Hindlimb muscle (tissue), 1 donor: ENCODE measurements at places on chromosomes 6 and 20.
A peak's percentile ranks its signal among the peaks of the same experiment; 100 is the strongest.

DNA sequence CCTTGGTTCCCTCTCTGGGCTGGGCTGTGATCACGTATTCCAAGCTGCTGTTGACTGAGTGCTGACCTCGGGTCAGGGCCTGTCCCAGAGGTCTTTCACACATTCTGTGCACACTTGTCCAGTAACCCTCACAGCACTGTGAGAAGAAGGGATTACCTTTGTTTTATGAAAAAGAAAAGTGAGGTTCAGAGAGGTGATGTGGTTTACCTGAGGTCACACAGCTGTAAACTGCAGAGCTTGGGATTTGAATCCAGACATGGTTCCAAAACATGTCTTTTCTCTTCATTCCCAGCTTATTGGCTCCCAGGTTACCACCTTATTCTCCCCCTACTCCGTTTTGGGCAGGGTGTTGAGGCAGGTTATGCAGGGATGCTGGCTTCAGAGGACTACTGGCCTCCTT, 28.4 kb upstream of the CDH22 start:
- no peak for DNase-seq

DNA sequence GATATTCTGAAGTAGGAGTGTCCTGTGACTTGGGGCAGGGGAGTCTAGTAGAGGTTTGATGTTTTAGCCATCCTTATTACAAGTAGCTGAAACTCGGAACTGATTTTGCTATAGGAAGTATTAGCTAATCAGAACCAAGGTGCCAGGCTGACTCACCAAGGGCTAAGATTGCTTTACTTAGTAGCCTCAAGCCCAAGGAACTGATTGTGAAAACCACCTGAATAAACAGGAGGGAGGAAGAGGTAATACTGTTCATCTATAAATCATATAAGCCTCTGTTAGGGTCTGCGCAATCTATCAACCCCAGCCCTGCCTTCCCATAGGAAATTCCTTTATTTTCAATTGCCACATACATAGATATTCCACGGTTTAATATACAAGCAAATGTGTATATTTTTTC, 54.4 kb downstream of the GNAS start:
- DNase-seq, result no peak

- DNase-seq, result no peak
These were observed 151.7 kb downstream of the UST start for GRCh38 chr6:148898376-148899014.

GRCh38 chr20:22805219-22805618, 220.8 kb upstream of the FOXA2 start:
- peak; percentile 73 for DNase-seq

GRCh38 chr6:31969712-31970603, 2.0 kb downstream of the DXO start:
- DNase-seq, result no peak

DNA sequence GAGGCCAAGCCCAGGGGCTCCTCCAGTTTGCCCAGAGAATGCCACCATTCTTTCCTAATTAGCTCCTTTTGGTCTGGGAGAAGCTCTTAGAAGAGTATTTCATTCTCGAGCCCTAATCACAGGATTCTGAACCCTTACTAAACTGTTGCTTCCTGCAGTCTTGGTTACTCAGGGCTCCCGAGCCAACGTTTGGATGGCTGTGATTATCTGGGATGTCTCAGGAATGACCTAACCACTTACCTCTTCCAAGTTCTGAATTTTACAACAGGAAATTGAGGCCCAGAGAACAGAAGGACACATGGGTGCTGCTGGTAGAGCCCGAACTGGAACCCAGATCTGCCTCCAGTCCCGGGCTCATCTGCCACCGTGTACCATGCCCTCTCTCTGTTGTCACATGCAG, 22.2 kb upstream of the PNPLA1 start:
- DNase-seq, result no peak

- no peak for DNase-seq
These were observed 112.8 kb upstream of the ARMC2 start for GRCh38 chr6:108735310-108736001.

DNA sequence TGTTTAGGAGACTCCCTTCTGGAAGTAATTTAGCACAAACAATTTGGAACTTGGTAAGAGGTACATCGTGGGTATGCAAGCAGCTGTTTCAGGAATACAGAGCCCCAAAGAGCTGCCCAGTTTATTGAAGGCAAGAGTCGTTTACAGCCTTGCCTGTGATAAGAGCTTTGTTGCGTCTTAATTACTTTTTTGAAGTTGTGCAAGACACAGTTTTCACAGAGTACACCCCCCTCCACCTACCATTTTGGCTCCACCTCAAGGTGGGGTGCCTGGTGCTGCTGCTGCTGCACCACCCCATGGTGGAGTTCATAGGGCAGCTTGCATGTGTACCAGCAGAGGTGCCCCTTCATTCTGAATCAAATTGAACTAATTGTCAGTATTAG, 296.1 kb downstream of the ZFAND3 start:
- DNase-seq, result no peak

- DNase-seq, result no peak
These were observed 20.0 kb upstream of the VNN1 start for GRCh38 chr6:132733814-132734213.
